ENCODE measurements at places on chromosomes 13 and 19.

DNA sequence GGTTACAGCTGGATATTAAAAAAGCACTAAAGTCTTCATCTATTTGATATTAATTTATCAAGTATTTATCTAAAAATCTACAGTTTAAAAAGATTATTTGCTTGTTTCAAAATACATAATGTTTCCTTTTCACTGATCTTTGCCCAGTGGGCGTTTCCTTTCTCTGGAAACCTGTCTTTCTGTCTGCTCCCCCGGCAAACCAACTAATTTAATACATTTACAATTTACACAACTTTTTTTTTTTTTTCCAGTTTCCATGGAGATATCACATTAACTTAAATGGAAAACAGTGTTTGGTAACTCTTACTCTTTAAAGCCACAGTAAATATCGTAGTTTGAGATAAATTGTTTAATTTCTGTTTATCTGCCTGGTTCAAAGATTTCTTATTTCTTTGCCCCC is 5.3 kb downstream of the GPC6 start:
- no peak for DNase-seq

DNA sequence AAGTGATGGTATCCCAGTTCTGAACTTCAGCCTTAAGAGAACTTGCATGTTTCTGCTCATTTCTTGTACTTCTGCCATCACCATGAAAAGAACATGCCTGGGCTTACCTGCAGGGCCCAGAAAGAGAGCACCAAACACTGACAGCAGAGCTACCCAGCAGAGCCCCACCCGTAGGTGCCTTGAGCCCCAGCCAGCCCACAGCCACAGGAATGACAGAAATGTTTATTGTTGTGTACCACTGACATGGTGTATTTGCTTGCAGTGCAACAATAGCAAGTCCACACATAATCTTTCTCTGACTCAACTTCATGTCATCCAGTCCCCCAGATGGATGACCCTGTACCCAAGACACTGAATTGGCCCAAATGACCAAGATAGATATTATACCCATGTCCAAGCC is 195.2 kb downstream of the TSHZ3 start:
- no peak for DNase-seq

GRCh38 chr19:4113398-4114088 is 10.4 kb downstream of the MAP2K2 start:
- DNase-seq, result no peak

DNA sequence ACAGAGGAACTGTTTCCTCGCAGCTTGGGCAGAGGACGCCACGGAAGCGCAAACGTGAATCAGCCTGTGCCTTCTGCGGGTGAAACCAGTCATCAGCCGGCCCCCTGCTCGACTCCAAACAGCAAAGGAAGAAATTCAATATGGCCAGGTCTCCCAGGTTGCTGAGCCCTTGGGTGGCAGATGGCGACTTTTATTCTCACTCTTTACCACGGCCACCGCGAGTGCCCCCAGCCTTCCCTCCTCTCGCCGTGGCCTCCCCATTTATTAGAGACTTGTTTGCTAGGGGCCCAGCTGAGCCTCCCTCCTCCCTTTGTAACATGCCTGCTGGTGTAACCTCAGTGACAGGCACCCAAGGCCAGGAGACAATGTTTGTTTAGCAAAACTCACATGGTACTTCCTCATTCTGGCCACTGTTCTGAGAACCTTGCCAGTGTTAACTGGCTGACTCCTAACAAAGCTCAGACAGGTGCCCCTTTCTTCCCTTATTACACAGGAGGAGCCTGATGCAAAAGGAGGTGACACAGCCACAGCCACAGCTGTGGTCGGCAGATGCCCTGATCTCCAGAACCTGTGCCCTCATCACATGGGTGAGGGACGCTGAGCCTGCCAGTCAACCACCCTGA is 5.8 kb downstream of the RAB20 start:
- DNase-seq, result no peak

DNA sequence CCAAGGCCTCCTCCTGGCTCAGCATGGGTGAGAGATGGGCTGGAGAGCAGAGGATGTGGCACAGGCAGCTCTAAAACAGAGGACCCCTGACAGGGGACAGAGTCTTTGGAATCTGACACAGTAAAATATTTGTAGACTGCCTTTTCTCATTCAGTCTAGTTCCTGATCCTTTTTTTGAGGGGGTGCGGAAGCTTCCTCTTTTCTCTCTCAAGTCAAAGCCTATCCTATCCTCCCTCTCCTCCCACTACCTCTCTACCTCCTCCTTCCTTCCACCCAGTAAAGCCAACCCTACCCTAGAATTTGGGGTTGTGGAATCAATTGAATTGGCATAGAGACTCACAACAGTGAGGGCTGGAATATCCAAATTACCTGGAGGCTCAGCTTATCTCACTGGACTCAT is 82.0 kb downstream of the TEX26 start:
- DNase-seq, result no peak

- DNase-seq, result no peak
These were observed 13.2 kb downstream of the SPART start for GRCh38 chr13:36332986-36333385.

DNA sequence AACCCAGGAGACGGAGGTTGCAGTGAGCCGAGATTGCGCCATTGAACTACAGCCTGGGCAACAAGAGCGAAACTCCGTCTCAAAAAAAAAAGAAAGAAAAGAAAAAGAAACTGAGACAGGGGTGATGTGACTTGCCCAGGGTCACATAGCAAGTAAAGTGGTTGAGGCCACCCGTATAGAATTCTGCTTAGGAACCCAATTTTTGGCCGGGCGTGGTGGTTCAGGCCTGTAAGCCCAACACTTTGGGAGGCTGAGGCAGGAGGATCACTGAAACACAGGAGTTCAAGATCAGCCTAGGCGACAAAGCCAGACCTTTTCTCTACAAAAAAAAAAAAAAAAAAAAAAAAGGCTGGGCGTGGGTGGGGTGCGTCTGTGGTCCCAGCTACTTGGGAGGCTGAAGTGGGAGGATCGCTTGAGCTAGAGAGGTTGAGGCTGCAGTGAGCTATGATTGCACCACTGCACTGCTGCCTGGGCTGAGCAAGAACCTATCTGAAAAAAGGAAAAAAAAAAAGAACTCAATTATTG is 1.3 kb downstream of the SNRPA start:
- no peak for DNase-seq

DNA sequence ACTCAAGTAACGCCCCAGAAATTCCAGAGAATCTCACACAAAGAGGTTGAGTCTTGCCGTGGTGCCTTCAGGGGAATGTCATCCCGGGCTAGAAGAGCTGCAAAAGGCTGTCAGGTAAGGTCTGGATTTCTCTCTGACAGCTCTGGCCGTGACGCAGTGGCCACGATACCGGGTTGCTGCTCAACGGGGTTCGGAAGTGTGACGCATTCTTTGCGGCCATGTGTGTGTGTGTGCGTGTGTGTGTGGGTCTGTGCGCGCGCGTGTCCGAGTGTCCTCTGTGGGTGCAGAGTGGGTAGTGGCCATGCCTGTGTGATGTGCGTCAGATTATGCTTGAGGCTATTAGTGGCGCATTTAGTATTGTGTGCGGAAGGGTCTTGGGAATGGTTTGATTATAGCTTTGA is 306 bp downstream of the ZNF540 start:
- peak; percentile 51 for DNase-seq
